ENCODE measurements at places on chromosomes 12 and 14.
A peak's percentile ranks its signal among the peaks of the same experiment; 100 is the strongest.

DNA sequence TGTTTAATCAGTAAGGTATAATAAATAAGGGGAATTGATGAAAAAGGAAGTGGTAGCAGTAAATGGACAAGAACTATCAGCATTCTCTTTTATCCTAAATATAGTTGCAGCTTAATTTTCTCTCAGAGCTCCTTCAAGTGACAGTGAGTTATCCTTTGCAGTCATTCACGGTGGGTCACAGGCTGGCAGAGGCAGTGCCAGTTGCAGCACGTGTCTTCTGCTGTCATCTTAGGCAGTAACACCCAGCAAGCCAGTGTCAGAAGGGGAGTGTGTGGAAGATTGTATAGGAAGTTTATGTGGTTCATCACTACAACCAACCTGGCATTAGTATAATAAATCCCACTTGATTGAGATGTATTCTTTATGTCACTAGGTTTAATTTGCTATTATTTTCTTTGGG lies 170.0 kb downstream of the CCDC91 start:
- DNase-seq: no peak

DNA sequence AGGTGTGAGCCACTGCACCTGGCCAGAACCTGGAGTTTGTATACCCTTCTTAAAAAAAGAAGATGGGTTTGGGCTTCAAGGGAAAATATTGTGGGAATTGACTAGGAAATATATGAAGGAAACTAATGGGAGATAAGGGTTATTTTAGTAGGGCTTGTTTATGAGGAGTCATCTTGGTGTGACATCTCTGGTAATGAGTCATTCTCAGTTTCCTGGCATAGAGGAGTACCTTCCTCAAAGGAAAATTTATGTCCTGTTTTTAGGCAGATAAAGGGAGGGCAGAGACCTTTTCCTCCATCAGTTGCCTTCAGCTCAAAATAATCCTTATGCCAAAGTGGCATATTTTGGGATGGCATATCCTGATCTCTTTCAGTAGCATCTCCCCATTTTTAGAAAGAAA lies 30.6 kb upstream of the NFKBIA start:
- no peak for DNase-seq

DNA sequence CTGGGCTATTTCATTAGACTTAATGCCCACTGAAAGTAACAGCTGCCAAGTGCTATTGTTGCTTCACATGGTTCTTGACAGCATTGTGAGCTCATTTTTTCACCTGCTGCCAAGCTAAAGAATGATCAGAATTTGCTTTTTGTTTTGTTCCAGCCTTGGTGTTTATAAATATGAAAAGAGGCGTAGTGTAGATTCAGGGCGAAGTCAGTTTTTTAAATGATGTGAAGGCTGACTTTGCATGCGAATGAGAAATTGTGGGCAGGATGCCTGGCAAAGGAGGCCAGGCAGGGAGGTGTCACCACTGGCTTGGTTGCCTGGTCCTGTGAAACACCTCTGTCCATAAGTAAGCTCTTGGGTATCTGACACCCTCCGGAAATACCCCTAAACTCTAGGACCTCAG lies 93.3 kb upstream of the NAP1L1 start:
- DNase-seq: no peak

- peak; percentile 99 for DNase-seq
Observed at GRCh38 chr12:132593938-132594358, 16.4 kb downstream of the LRCOL1 start.
